ENCODE measurements at places on chromosomes 5 and 9.

GRCh38 chr5:56070851-56071465 lies 76.2 kb upstream of the IL6ST start:
- DNase-seq, result no peak

DNA sequence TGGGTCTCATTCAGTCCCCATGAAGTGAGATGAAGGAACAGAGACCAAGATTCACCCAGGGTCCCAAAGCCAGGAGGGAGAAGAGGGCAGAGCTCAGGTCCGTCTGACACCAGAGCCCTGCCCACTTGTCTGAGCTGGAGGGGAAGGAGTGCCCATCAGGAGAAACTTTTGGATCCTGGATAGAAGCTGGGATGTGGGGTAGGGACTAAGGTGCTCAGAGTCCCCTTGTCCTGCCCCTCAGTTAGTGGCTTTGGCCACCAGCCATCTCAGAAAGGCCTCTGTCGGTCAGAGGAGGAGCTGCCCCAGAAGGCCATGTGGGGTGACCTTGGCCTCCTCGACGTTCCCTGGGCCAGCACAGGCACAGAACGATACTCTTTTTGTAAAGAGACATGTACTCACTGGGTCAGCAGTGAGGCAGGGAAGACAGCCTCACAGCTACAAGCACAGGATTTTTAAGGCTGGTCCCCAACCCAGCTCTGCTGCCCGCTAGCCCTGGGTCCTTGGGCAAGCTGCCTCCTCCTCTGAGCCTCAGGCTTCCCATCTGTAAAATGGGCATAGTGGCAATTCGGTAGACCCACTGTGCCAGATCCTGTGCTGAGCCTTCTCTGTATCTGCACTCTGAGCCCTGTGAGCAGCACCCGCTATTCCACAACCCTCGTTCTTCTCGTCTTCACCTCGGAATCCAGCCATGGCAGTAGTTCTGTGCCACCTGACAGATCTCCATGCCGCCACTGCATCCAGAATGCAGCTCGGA lies 49.4 kb downstream of the C9orf50 start:
- no peak for DNase-seq

- no peak for DNase-seq
Observed at GRCh38 chr9:7452378-7452777, 347.2 kb downstream of the DMAC1 start.

GRCh38 chr5:151126199-151126645 lies 31.4 kb downstream of the ANXA6 start:
- peak; percentile 57 for DNase-seq

- no peak for DNase-seq
Observed at GRCh38 chr5:129996896-129997295, 92.6 kb downstream of the CHSY3 start.

DNA sequence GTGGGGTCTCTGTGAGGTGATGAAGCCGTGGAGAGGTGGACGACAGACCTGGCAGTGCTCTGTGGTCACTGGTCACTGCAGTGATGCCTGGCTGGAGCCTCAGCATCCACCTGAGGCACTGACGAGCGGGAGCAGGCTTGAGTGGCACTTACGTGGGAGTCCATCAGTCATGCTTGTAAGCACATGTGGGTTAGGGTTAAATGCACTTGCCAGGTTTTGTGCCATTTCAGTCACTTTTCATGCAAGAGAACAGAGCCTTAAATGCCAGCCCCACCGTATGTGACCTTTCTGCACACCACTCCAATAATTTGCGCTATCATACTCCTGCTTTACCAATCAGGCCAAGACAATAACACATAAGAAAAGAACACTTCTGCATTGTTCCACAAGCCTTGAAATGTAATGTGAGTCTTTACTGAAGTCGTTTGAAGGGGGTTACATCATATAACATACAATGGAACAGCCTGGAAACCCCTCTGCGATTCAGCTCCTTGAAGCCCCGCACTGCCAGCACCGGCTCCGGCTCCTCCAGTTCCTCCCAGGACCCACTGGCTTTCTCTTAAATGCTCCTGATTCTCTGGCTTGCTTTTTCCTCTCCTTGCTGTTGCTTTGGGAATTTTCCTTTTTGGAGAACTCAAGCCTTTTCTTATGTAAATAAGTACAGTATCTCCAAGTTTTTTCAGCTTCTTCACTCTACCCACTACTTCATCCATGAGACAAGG lies 59.4 kb upstream of the CTXN3 start:
- DNase-seq, result no peak
